HCT116 (cell line): ENCODE measurements at places on chromosomes 5 and 9. TPM values are rescaled to one million over a fixed set of nuclear protein-coding genes. Genes with fewer than 3 reads are reported as not detected.

The UBE2D2 gene
- 140 TPM for total RNA-seq

The LOX gene
- 0.12 TPM for total RNA-seq

The HOMER1 gene
- total RNA-seq: 21.4 TPM

The MSANTD3 gene
- total RNA-seq: 31.3 TPM

The PARP8 gene
- total RNA-seq: 19.0 TPM

The WDR41 gene
- total RNA-seq: 54.1 TPM

The IL17B gene
- 0.81 TPM for total RNA-seq

The IGFBPL1 gene
- total RNA-seq: not detected

The CD72 gene
- total RNA-seq: 1.6 TPM

The LHFPL2 gene
- total RNA-seq: 17.9 TPM

The FAXDC2 gene
- total RNA-seq: 0.22 TPM

The SCGB3A1 gene
- total RNA-seq: not detected

The PANK3 gene
- 56.5 TPM for total RNA-seq

The C9orf152 gene
- not detected for total RNA-seq

The COQ4 gene
- total RNA-seq: 45.8 TPM

The CETN3 gene
- 42.8 TPM for total RNA-seq
